ENCODE measurements at places on chromosomes 6 and 20. TPM values are rescaled to one million over a fixed set of nuclear protein-coding genes. Genes with fewer than 3 reads are reported as not detected.

PNPLA1 gene
- not detected for total RNA-seq

RSPH9 gene
- total RNA-seq, result not detected

SLC17A9 gene
- 16.2 TPM for total RNA-seq

PTPRA gene
- total RNA-seq, result 58.5 TPM

DLL1 gene
- 0.54 TPM for total RNA-seq

KIF13A gene
- total RNA-seq, result not detected

DEFB116 gene
- not detected for total RNA-seq

TAGAP gene
- total RNA-seq, result 44.8 TPM

LY6G6D gene
- total RNA-seq, result not detected

FAM83C gene
- not detected for total RNA-seq

OR2H1 gene
- not detected for total RNA-seq

GRCh38 chr6:128518434-128519131 lies 1.8 kb downstream of the PTPRK start:
- H3K36me3 ChIP-seq, result no peaks in the 10 kb centered on the region
- H3K27me3 ChIP-seq, result peaks cover 39% of the 10 kb centered on the region
- H3K4me3 ChIP-seq, result peak overlapping the region; percentile 90

DNA sequence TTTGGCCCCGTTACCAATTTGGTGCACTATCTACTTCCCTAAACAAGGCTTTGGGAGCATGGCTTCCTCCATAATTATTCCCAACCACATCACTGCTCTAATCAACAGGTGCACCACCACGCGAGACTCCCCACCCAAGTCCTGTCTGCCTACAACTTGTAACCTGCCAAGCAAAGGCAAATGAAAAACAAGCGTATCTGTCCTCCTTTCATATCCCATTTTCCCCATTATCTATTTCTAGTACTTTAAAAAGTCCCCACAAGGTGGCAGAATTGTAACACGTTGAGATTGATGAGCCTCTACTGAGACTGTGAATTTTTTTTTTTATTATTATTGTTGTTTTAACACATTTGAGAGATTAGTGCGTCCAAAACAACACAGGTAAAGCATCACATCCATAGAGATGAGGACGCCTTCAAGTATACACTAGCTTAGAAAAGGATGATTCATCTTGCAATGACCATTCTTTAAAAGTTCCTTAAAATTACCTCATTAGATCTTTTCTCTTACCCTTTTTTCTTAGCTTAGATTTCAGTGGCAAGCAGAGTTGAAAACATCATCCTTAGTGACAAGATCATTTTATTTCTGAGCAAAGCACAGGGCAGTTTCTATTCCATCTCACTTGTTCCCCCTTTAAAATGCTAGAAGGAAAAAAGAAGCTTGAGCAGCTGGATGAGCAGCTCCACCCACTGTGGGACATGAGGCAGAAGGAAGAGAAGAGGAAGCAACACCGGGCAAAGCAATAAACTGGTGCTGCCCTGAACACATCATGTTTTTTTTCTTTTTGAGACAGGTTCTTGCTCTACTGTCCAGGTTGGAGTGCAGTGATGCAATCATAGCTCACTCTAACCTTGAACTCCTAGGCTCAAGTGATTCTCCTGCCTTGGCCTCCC lies 210.8 kb downstream of the ARHGAP18 start:
- DNase-seq, result no peak
- peak overlapping the region; percentile 88 for H3K27ac ChIP-seq
- H3K4me3 ChIP-seq, result peak overlapping the region; percentile 47
- H3K36me3 ChIP-seq, result peaks cover 3% of the 10 kb centered on the region
- H3K27me3 ChIP-seq, result no peaks in the 10 kb centered on the region

GRCh38 chr6:88301256-88301655 lies 135.1 kb upstream of the CNR1 start:
- DNase-seq, result no peak
- no peak overlapping the region for H3K4me3 ChIP-seq
- no peak overlapping the region for H3K27ac ChIP-seq
- H3K36me3 ChIP-seq, result no peaks in the 10 kb centered on the region
- H3K27me3 ChIP-seq, result peaks cover 5% of the 10 kb centered on the region

GRCh38 chr6:120774275-120774674 lies 560.0 kb downstream of the TBC1D32 start:
- H3K36me3 ChIP-seq, result no peaks in the 10 kb centered on the region
- H3K27me3 ChIP-seq, result no peaks in the 10 kb centered on the region
- no peaks in the 10 kb centered on the region for H3K4me1 ChIP-seq
- no peak overlapping the region for H3K27ac ChIP-seq

GRCh38 chr20:44769481-44769863 lies 23.8 kb downstream of the KCNK15 start:
- H3K36me3 ChIP-seq, result no peaks in the 10 kb centered on the region
- no peak overlapping the region for H3K27ac ChIP-seq
- H3K4me1 ChIP-seq, result no peaks in the 10 kb centered on the region
- peaks cover 5% of the 10 kb centered on the region for H3K27me3 ChIP-seq
- H3K4me3 ChIP-seq, result no peak overlapping the region

DNA sequence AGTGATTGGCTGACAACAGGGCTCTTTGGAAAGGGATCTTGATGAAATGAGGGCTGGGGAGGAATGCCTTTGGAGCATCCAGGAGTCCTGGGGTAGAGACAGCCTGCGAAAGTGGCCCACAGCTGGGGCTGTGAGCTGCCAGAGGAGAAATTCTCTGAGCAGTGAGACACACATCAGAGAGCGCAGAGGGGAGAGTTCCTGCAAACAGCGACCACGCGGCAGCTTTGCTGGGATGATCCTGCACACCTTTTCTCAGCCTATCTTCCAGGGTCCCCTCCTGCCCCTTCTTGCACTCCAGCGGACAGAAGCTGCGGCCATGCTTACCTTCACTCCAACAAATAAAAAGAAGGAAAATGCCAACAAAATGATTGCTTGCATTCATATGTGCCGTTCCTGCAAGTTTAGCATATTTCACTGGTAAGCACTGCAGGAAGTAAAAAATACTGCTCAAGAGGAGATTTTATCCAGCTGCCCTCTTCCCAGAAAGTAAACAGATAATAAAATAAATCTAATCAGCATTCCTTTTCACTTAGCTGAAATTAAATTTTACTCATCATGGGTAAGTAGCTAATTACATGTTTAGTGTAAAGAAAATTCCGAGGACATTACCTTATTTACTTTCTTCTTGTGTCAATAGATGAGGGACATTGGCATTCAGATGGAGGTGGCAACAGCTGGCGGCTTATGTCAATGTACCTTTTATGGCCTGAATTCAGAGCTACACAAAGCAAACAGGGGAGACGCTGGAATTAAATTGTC lies 339.9 kb upstream of the ARID1B start:
- no peaks in the 10 kb centered on the region for H3K36me3 ChIP-seq
- no peak for DNase-seq
- no peak overlapping the region for H3K27ac ChIP-seq
- H3K4me3 ChIP-seq, result no peak overlapping the region

DNA sequence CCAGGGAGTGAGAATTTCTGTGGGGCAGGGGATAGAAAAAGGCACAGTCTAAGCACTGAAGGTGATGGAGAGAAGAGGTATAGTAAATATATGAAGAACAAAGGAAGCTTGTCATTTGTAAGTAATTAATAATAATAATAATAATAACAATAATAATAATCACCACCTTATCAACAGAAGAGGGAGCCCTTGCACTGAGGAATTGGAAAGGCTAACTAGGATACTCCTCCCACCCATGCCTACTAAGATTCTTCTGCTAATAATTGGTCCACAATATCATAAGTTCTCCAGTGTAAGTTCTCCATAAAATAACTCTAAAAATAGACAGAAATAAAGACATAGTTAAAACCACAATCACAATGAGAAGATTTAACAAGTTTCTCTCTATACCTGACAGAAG lies 912 bp upstream of the OR12D3 start:
- peaks cover 25% of the 10 kb centered on the region for H3K27me3 ChIP-seq
- no peaks in the 10 kb centered on the region for H3K4me1 ChIP-seq
- H3K36me3 ChIP-seq, result no peaks in the 10 kb centered on the region
- no peak overlapping the region for H3K27ac ChIP-seq
- H3K4me3 ChIP-seq, result no peak overlapping the region

GRCh38 chr6:163753430-163753829 lies 338.9 kb downstream of the QKI start:
- no peak for DNase-seq
- peaks cover 18% of the 10 kb centered on the region for H3K27me3 ChIP-seq
- H3K4me1 ChIP-seq, result peaks cover 2% of the 10 kb centered on the region
- no peaks in the 10 kb centered on the region for H3K36me3 ChIP-seq
- H3K27ac ChIP-seq, result no peak overlapping the region

DNA sequence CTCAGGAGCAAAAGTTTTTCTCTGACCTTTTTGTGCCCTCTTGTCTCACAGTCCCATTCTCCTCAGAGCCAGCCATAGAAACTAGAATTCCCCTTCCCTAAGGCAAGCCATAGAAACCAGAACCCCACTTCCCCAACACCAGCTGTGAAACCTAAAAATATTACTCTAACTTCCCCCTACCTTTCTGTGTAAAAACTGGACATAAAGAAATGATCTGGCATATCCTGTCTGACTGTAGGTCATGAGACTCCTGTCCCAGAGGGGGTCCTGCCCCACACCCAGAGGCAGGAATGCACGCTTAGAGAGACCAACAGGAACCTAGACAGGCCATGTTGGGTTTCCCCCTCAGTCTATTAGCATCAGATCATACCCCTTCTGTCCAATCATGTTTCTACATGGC lies 140.6 kb upstream of the SLC22A16 start:
- H3K27ac ChIP-seq, result peak overlapping the region; percentile 45
- H3K4me3 ChIP-seq, result no peak overlapping the region
- peaks cover 5% of the 10 kb centered on the region for H3K36me3 ChIP-seq
- H3K27me3 ChIP-seq, result no peaks in the 10 kb centered on the region

- no peak overlapping the region for H3K4me3 ChIP-seq
- peaks cover 4% of the 10 kb centered on the region for H3K4me1 ChIP-seq
- no peak for DNase-seq
- no peak overlapping the region for H3K27ac ChIP-seq
- H3K27me3 ChIP-seq, result peaks cover 25% of the 10 kb centered on the region
These were observed 2.9 kb upstream of the PRSS35 start for GRCh38 chr6:83509441-83509840.

- H3K27ac ChIP-seq, result peak overlapping the region; percentile 99
- H3K27me3 ChIP-seq, result no peaks in the 10 kb centered on the region
- peaks cover 10% of the 10 kb centered on the region for H3K36me3 ChIP-seq
- peak overlapping the region; percentile 63 for H3K4me3 ChIP-seq
- no peak for DNase-seq
These were observed 127.6 kb downstream of the MAP3K7 start for GRCh38 chr6:90459225-90459758.

GRCh38 chr6:89144354-89144906 lies 1.4 kb upstream of the PM20D2 start:
- H3K27me3 ChIP-seq, result no peaks in the 10 kb centered on the region
- H3K4me1 ChIP-seq, result peaks cover 38% of the 10 kb centered on the region
- no peak overlapping the region for H3K4me3 ChIP-seq

All from activated CD4-positive, alpha-beta T cell treated with anti-CD3 and anti-CD28 coated beads for 36 hours (primary cell).